Nucleus accumbens (tissue), 56 donors: ENCODE measurements at places on chromosomes 12 and 14.

GRCh38 chr14:51908086-51908485 lies 47.7 kb downstream of the GNG2 start:
- DNase-seq: no peak

DNA sequence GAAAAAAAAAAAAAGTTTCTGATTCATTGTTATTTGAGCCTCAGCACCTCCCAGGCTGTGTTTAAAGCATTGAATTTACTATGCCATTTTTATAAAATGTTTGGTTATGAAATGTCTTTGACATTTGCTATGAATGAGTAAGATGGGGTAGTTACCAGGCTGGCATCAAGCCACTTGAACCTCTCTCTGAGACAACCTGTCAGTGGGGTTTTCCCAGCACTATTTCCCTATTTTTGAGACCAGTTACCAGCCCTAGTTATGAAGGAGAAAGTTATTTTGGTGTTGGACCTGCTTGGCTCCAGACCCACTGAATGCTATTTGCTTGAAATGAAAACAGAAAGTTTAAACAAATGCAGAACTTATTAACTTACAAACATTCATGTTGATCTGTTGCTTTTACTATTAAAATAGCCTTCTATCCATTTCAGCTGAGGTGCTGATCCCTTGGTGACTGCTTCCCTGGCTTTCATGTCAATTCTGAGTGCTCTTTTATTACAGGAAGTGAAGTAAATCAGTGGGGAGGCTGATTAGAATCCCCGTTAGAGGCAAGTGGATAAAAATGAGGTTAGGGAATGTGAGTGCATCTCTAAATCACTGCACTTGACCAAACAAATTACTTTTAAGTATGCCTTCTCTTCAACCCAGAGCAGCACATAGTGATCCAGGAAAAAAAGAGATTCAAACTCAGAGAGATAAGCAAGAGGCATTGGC lies 37.8 kb downstream of the LLPH start:
- no peak for DNase-seq

- no peak for DNase-seq
Observed at GRCh38 chr14:21072031-21072473, 1.9 kb downstream of the ARHGEF40 start.

DNA sequence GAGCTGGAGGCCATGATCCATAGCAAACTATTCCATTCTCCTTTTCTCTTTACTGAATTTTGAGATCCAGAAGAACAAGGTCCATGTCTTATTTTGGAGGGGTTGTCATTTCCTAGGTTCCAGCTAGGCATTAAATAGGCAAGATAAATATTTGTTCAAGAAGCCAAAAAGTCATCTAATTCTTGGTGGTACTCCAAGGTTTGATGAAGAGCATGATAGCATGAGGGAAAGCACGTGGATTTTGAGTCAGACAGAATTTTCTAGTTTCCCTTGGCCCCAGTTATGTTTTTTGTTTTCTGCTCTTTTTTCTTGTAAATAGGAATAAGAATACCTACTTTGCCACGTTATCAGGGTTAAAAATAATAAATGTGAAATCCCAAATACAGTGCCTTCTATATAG lies 25.5 kb upstream of the FRMD6 start:
- DNase-seq: no peak

DNA sequence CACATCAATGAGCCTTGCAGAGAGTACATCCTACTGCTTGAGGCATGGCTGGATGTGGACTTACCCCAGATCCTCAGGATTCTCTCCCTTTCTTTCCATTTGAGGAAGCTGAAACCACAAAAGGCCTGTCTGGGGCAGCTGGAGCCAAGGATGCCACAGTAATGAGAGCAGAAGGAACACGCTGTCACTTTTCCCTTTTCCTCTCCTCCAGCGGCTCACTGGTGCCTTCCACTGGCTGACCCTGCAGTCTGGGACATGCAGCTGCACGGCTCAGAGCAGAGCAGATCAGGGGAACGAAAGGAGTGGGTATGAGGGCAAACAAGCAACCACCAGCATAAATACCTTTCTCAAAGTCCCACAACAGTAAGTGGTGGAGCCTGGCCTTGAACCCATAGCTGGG lies 78.2 kb downstream of the GAS2L3 start:
- DNase-seq: no peak

GRCh38 chr14:89196545-89196944 lies 220.5 kb downstream of the FOXN3 start:
- no peak for DNase-seq

- DNase-seq: no peak
Observed at GRCh38 chr12:61254225-61254624, 1006.0 kb upstream of the USP15 start.

- no peak for DNase-seq
Observed at GRCh38 chr12:117563706-117564105, 202.3 kb upstream of the NOS1 start.

DNA sequence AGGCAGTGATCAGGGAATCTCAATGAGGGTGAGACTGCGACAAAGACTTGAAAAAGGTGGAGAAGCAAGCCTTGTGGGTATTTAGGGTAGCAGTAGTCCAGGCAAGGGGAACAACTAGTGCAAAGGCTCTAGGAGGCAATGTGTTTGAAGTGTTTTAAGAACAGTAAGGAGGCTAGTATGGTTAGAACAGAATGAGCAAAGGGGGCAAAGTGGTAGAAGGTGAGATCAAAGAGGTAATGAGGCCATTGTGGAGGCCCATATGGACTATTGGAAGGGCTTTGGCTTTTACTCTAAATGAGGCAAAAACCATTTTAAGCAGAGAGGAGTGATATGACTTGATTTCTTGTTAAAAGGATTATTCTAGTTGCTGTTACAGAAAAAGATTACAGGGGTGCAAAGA lies 16.8 kb downstream of the HIF1A start:
- DNase-seq: no peak

DNA sequence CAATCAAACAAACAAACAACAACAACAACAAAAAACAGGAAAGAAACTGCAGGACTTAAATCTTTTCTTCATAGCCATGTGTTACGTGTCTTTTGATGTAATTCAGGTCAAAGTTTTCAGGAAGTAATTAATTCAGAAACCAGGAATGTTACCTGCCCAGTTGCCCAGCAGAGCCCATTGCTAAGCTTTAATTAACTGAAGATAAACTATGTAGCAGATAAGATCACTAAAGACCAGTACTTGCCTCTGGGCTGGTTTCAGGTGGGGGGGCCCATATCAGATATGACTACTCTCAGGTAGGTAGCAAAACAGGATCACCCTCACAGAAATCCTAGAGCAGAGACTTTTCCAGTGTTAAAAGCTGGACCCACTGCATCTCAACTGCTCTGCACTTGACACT lies 69.2 kb downstream of the LIN7A start:
- DNase-seq: no peak

DNA sequence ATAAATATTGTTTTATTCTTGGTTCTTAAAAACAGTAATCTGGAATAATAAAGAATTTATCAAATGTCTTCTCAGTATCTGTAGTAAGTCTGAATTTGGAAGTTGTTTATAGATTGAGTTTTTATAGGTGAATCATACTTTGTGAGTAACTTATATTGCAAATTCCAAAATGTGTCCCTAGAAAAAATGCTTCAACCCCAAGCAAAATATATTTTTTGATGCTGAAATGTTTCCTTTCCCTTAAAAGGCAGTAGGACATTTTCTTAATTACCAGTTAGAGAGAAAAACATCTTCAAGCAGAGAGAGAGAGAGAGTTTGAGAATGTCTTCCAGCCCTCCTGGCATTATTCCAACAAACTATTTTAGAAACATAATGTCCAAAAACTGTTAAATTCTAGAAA lies 37.9 kb downstream of the PELI2 start:
- DNase-seq: no peak

DNA sequence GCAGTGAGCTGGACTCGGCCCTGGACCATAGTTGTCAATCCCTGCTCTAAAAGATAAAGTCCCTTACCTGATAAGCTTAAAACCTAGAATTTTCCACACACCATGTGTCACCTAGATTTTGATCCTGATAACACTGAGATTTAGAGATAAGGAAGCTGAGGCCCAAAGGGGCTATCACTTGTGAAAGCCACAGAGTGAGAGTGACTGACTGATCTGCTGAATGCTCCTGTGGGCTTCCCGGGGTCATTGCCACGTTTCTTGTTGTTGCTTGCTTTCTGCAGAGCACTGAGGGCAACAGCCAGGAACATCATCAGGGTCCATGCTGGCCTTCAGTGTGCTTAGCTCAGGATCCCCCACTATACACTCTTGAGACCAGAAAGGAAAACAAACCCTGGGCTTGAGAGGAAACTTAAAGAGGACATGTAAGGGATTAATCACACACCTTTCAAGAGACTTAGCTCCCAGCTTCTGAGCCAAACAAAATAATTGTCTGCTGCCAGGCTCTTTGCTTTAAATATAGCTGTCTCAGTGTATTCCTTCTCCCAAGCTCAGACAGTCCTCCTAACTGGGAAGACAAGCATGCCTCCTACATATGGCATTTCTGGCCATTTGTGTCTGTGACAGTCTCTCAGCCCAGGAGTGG lies 82.6 kb upstream of the ARHGAP5 start:
- no peak for DNase-seq

GRCh38 chr14:99586054-99586760 lies 17.8 kb downstream of the CCDC85C start:
- DNase-seq: no peak

- no peak for DNase-seq
Observed at GRCh38 chr12:119168721-119169120, 10.0 kb upstream of the HSPB8 start.

GRCh38 chr12:48972952-48973483 lies 1.5 kb upstream of the WNT10B start:
- no peak for DNase-seq

DNA sequence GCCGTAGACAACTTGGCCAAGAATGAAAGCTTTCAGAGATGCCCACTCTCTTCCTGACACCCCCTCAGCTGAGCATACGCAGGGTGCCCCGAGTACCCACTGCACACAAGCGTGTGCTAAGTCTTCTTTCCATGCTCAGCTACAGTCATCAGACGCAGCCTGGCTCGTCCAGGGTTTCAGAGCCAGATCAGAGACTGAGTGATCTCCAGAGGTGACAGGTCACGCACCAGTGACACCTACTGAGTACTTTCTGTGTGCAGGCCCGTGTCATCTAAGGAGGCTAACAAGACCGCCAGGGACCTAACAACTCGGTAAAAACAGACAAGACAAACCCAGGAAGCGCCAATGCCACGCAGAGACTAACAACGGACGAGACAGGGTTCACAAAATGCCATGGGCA lies 25.1 kb downstream of the STX2 start:
- no peak for DNase-seq

DNA sequence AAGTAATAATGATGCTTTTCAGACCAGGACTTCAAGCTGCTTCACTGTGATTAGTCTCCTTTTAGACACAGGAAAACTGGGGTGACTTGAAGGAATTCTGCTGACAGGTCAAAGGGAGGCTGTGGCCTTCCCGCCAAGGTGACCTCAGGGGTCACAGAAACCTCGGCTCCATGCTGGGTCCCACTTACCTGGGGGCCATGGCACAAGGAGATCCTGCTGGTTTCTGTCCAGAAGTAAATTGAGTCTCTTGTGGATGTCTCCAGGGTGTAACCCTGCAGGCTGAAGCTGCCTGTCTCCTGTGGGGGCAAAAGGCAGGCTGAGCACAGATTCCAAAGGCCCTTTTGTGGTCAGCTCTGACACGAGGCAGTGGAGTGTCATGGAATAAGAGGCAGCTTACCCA lies 138.7 kb upstream of the MED13L start:
- no peak for DNase-seq

DNA sequence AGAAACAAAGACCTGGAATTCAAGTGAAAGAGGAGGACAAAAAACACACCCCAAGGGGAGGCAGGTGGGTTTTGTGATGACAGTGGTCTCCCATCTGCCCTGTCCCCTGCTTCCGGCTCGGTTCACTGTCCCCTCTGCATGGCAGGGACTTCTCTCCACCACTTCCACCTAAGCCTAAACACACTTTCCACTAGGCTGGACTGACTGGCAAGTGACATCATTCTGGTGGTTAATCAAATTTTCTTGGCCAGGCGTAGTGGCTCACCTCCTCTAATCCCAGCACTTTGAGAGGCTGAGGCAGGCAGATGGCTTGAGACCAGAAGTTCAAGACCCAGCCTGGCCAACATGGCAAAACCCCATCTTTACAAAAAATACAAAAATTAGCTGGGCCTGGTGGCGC lies 11.9 kb downstream of the PLEKHG6 start:
- DNase-seq: no peak

GRCh38 chr14:38255673-38256532 lies at the start of gene CLEC14A:
CLEC14A (minus strand) TSS chr14:38256093; CDS start chr14:38256022, 71 bp downstream.
- DNase-seq: no peak

DNA sequence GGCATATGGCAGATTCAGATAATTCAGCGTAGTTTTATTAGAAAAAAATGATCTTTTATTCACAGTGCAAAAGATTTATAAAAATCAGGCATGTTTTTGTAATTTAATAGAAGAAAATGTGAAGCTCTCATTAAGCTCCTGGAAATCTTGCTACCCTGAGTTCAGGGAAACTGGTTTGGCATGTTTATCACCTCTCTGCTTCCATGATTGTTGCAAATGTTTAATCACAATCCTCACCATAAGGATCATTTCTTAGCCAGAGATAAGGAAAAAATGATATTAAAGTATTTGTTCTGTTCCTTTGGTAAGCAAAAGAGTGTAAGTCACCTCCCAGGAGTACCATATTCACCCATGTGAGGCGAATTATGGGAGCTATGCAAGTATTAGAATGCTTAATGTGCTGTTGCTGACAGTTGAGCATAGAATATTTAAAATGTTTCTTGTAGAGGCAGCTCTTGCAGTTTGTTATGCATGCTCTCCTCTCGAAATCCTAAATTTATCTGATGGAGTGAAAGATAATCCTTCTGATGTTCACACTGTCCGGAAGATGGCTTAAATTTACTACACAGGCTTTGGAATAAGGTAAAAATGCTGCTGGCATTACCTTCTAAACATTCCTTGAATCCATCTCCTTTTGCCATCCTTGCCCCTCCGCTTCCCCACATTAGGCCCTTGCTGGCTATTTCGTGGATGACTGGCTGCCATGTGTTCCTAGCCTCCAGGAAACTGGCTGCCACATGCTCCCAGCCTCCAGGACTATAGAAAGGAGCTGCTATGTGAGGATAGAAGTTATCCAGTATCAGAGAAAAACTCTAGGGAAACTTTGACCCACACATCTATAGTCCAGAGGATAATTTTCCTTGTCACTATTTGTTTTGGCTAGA lies 115.8 kb upstream of the CCDC198 start:
- no peak for DNase-seq

- DNase-seq: no peak
Observed at GRCh38 chr14:96515731-96516130, 13.5 kb downstream of the PAPOLA start.

GRCh38 chr12:997505-997904 lies 6.5 kb downstream of the ERC1 start:
- DNase-seq: no peak

- DNase-seq: no peak
Observed at GRCh38 chr14:39302124-39302810, 68.6 kb downstream of the MIA2 start.

- no peak for DNase-seq
Observed at GRCh38 chr12:52390739-52391617, 5.5 kb upstream of the KRT84 start.

DNA sequence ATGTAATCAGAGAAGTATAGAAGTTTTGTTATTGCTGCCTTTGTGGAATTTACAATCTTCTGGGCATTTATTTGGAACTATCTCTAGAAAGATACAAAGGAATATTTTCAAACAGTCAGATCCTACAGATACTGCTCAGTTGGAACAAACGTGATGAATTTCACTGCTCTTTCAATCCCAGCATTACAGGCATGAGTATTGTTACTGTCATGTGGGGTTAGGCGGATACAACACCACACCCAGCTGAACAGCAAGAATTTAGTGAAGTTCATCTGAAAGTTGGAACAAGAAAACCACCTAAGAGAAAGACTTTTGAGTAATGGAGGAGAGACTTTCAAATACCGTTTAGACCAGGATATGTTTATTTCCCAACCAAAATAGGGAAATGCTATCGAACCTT lies 123.3 kb upstream of the PLXNC1 start:
- no peak for DNase-seq

- no peak for DNase-seq
Observed at GRCh38 chr14:101090976-101091375, 187.5 kb upstream of the RTL1 start.
